ENCODE measurements at places on chromosomes 4 and X.

GRCh38 chr4:48360285-48361011 lies 19.1 kb downstream of the SLAIN2 start:
- DNase-seq: no peak

DNA sequence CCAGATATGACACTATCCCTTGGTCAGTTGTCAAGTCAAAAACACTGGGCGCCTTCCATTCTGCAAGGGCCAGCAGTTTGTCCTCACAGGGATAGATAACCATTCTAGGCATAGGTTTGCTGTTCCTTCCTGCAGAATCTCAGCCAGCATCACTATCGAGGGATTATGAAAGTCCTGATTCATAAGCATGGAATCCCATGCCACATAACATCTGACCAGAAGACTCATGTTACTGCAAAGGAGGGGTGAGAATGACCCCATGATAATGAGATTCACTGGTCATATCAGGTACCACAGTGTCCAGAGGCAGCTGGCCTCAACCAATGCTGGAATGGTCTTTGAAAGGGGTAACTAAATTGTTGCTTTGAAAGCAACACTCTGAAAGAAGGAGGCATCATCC lies 84.7 kb downstream of the OTC start:
- no peak for DNase-seq

- DNase-seq: no peak
Measured at GRCh38 chrX:153650959-153651358, 4.0 kb downstream of the DUSP9 start.

GRCh38 chr4:54781756-54782155 lies 124.0 kb downstream of the KIT start:
- DNase-seq: no peak

- DNase-seq: no peak
Measured at GRCh38 chr4:57094832-57095223, 15.4 kb downstream of the IGFBP7 start.

GRCh38 chrX:63809173-63809572 lies 24.2 kb upstream of the ARHGEF9 start:
- no peak for DNase-seq

GRCh38 chr4:48979914-48980579 lies 6.0 kb upstream of the CWH43 start:
- no peak for DNase-seq

- peak; percentile 9 for DNase-seq
Measured at GRCh38 chr4:19583827-19584569, 667.7 kb upstream of the SLIT2 start.

DNA sequence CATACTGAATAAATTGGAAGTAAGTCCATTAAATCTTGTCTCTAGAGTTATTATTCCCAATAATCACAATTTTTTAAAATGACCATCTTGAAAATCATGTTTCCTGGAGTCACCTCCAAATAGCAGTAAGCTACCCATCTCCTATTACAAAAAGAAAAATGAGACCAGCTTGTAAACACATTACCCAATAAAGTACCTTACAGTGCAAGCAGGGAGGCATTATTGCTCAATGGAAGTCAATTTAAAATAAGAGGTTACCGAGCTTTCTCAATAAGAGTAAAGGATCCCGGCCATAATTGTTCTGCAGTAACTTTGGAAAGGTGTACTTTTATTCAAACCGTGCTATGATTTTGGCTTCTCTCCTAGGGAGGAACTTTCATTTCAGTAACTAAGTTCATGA lies 78.0 kb downstream of the DMD start:
- no peak for DNase-seq

GRCh38 chrX:22975786-22976185 lies 24.0 kb upstream of the DDX53 start:
- no peak for DNase-seq

- no peak for DNase-seq
Measured at GRCh38 chr4:75195111-75195510, 262.2 kb downstream of the PARM1 start.

GRCh38 chrX:111615227-111615626 lies 65.7 kb upstream of the ALG13 start:
- DNase-seq: no peak

DNA sequence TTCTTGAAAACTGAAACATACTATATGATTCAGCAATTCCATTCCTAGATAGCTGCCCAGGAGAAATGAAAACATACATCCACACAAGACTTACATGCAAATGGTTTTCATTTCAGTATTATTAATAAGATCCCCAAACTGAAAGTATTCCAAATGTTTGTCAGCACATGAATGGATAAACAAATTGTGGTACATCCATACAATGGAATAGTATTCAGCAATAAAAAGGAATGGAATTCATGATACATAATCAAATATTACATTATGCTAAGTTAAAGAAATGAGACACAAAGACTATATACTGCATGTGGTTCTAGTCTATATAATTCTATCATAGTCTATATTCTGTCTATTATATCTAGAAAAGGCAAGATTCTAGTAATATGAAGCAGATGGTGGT lies 152.4 kb upstream of the KIT start:
- DNase-seq: no peak

DNA sequence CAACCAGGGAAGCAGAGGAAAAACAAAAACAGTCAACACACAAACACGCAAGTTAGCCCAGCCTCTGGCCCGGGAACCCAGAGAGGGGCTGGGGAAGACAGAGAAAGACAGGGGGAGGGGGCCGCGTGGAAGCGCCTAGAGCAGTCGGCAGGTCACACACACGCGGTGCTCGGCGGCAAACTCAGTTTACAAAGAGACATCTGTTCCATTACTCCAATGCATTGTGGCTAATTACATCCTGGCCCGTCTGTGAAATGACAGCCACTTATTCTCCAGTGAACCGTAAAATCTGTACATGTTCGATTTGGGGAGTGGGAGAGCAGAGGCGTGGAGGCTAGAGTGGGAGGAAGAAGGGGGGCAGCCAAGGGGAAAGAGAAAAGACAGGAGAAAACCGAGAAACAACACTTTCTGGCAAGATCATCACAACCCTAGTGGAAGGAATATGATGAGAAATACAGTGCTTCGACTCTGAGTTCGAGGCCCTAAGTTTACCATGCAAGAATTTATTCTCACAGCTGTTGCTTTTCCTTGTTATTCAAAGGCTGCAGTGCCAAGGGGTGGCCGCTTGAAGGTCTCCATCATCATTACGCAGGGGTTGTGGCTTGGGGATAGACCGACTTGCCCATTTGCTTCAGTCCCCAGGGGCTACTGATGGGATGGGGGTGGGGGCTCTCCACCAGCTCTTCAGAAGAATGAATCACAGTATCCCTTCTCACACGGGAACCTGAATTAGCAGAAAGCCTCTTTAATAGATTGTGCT lies 167.7 kb downstream of the MGST2 start:
- no peak for DNase-seq

DNA sequence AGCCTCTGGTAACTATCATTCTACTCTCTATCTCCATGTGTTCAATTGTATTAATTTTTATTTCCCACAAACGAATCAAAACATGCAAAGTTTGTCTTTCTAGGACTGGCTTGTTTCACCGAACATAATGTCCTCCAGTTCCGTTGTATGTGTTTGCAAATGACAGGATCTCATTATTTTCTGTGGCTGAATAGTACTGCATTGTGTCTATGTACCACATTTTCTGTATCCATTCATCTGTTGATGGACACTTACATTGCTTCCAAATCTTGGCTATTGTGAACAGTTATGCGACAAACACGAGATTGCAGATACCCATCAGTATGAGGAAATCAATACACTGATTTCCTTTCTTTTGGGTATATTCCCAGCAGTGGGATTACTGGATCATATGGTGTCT lies 8.4 kb upstream of the LDOC1 start:
- no peak for DNase-seq

- no peak for DNase-seq
Measured at GRCh38 chrX:9847071-9847470, 60.8 kb downstream of the SHROOM2 start.

- DNase-seq: no peak
Measured at GRCh38 chrX:13985697-13986435, 43.8 kb downstream of the GEMIN8 start.

DNA sequence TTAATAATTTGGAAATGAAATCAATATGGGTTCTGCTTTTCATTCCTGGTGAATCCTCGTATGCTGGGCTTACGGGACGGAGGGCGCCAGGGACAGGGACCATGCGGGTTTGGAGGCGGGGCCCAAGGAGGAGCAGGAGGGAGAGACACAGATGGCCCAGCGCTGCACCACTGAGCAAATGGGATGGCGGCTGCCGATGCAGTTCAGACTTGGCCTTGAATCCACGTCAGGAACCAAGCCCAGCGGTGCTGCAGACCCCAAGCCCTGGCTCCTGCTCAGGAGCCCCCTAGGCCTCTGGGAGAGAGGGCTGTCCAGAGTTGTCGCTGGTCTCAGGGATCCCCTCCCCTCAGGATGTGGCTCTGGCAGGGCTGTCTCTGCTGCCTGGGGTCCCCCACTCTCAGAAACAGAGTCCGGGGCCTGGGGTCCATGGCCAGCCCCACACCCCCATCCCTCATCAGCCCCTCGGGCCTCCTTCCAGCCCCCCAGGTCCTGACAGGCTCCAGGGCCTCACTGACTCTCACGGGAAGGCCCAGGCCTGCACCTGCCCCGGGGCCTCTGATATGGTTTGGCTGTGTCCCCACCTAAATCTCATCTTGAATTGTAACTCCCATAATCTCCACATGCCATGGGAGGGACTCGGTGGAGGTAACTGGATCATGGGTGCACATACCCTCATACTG lies 75.2 kb downstream of the FAM53A start:
- DNase-seq: no peak

- no peak for DNase-seq
Measured at GRCh38 chr4:115675719-115676118, 562.3 kb upstream of the NDST4 start.

DNA sequence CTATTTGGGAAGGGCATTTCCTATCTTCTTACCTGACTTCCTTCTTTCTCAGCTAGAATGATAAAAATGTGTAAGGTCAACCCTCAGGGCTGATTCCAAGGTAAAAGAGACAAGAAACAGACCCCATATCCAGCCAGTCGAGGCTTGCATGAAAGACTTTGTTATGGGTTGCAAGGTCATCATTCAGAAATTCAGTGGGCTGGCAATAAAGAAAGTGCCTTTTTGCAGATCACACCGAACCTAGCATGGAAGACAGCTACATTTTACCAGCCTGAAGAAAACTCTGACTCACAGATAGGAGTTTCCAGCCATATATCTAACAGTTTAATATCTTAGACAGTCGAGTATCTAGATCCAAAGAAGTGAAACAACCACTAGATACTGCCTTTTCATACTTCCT lies 87.4 kb downstream of the PDGFC start:
- no peak for DNase-seq

GRCh38 chr4:105361053-105361452 lies 112.8 kb downstream of the PPA2 start:
- no peak for DNase-seq

DNA sequence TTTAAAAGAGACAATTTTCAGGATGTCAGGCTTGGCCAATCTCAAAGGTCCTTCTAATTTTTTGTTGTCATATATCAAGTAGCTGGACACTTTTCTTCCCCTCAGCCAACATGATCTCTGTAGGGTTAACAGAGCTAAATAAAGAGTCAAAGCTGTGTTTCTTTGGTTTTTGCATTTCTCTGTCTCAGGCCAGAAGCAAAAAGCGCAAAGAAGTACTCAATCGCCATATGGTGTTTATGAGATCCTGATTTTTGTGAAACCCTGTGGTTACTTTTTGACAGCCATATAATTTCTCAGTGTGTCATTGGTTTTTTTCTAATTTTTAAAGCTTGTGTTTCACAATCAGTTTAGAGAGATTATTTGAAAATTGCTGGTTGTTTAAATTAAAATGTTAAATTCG lies 111.9 kb downstream of the MAPK10 start:
- DNase-seq: no peak

- DNase-seq: peak; percentile 4
Measured at GRCh38 chrX:9911487-9911886, 55.7 kb upstream of the CLDN34 start.

DNA sequence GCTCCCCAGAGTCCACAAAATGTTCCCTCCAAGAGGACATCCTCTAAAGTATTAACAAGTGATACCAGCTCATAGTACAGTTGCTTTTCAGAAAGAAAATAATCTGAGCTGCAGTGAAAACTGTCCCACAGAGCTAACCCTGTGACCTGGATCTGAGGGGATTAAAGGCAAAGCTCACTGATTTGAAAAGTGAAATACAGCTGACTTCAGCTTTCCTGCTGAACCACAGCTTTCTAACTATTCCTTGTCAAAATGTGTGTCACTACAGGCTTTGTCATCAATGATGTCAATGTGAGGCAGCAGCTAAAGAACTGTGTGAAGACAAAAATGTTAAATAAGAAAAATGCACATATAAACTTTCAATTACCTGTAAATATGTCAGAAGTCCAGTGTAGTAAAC lies 36.9 kb downstream of the DCHS2 start:
- no peak for DNase-seq

Measured in DMS53 (cell line).